ENCODE measurements at places on chromosomes 2 and 18.

DNA sequence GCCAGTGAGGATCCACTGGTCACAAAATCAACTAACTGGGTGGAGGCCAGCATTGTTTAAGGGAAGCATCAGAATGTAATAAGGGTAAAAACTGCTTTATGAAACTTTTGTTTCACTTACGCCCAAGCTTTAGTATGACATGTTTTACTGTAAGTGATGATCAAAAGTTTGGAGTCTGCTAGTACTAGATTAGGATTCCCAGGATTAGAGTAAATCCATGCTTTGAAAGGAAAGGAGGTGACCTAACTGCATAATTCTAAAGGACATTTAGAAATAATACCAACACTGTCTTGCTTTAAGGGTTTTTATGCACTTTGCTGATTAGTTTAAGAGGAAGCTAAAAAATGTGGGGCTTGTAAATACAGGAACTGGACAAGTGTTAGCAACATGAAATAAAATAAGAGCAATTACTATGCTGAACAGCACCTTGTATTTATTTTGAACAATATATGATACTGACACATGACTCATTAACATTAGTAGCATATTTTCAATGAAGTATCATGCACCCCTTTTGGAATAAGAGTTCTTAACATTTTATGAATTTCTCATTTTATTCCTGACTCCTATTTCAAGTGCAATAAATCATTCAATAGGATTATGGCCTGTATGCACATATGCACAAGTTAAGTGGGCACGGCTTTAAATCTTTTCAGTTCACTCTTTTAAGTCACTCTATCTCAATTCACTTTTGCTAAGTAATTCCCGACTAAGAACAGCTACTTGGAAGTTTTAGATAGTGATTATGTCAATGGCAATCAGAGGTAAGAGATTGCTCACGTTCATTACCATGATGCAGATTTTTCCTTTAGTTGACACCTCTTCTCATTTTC, 62.5 kb downstream of the STK39 start:
- DNase-seq: peak; percentile 63

DNA sequence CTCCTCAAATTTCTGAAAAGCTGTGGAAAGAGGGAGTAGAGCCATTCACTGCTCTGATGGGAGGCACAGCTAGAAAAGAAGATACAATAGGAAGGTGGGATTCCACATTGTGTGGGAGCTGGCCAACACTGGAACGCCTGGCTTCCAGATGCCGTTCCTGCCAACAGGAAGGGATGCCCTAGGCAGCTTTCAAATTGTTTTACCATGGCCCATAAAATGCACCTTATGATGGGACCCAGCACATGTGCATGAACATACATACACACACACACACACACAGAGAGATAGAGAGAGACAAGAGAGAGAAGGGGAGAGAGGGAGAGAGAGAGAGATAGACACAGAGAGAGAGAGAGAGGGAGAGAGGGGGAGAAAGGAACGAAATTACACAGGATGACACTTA, 86.1 kb upstream of the BZW1 start:
- no peak for DNase-seq

GRCh38 chr2:113251118-113251517, 27.6 kb downstream of the PAX8 start:
- no peak for DNase-seq

DNA sequence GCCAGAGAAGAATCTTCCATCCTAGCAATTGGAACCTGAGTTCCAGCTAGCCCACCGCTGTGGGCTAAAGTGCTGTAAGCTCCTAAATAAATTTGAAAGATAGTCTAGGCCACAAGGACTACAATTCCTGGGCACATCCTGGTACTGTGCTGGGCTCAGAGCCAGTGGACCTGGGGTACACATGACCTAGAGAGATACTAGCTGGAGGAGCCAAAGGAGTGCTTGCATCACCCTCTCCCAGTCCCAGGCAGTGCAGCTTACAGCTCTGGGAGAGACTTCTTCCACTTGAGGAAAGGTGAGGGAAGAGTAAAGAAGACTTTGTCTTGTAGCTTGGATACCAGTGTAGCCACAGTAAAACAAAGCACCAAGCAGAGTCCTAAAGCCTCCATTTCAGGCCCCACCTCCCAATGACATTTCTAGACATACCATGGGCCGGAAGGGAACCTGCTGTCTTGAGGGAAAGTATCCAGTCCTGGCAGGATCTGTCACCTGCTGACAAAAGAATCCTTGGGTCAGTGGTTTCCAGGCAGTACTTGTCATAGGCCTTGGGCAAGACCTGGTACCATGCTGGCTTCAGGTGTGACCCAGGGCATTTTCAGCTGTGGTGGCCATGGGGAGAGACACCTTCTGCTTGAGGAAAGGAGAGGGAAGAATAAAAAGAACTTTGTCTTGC, 89.5 kb downstream of the TMEM185B start:
- no peak for DNase-seq

GRCh38 chr2:138846216-138846821, 66.1 kb upstream of the NXPH2 start:
- DNase-seq: no peak

GRCh38 chr2:189128970-189129369, 50.6 kb downstream of the COL5A2 start:
- DNase-seq: no peak

- DNase-seq: no peak
These were observed 611.7 kb upstream of the NETO1 start for GRCh38 chr18:73479477-73479876.

GRCh38 chr2:69152847-69153583, 140.0 kb downstream of the ANTXR1 start:
- DNase-seq: no peak

DNA sequence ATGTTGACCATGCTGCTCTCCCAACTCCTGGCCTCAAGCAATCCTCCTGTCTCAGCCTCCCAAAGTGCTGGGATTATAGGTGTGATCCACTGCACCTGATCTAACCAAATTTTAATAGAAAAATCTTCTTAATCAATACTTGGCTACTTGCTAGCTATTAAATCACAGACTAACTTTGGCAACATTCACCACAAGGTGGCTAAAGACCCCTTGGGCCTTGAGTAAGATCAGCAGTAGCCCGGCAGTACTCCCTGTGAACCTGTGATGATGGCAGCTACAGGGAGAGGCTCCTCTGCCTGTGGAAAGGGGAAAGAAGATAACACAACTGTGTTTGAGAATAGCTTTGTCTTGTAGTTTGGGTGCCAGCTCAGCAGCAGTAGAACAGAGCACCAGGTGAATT, 102.9 kb downstream of the SLC39A10 start:
- no peak for DNase-seq

GRCh38 chr2:71548646-71549425, 95.5 kb downstream of the DYSF start:
- no peak for DNase-seq

DNA sequence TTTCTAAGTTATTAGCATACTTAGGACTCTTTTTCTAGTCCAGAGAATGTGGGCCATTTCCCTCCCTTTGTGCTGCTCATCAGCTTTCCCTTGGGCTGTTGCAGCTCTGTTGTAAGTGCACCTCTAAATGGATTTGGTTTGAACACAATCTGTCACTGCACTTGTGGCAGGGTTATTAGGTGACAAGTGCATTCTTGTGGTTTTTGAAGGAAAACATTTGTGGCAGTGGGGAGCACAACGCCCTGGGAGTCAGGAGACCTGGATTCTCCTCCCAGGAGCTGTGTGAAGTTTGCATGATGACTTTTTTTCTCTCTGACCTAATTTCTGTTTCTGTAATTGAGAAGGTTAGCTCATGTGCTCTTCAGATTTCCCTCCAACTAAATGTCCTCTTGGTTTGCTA, 630.9 kb upstream of the FAM98A start:
- DNase-seq: no peak

- DNase-seq: no peak
These were observed at the start of gene UGT1A1 for GRCh38 chr2:233760043-233760442. Gene UGT1A1 (plus strand): TSS chr2:233760270. CDS start chr2:233760288, 18 bp downstream.

DNA sequence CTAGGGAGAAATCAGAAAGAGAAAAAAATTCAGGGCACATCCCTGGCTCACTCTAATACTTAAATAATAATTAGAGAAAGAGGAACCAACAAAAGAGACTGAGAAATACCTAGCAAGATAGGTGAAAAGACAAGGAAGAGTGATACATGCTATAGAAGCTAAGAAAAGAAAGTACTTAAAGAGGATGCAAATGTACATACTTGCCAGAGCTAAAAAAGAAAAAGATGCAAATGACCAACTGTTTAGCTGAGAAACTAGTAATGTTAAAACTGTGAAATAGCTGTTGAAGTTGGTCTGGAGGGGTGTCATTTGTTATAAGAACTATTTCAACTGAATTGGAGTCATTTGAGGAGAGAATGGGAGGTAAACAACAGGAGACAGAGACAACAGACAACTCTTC, 412.2 kb downstream of the SPAG16 start:
- DNase-seq: no peak

DNA sequence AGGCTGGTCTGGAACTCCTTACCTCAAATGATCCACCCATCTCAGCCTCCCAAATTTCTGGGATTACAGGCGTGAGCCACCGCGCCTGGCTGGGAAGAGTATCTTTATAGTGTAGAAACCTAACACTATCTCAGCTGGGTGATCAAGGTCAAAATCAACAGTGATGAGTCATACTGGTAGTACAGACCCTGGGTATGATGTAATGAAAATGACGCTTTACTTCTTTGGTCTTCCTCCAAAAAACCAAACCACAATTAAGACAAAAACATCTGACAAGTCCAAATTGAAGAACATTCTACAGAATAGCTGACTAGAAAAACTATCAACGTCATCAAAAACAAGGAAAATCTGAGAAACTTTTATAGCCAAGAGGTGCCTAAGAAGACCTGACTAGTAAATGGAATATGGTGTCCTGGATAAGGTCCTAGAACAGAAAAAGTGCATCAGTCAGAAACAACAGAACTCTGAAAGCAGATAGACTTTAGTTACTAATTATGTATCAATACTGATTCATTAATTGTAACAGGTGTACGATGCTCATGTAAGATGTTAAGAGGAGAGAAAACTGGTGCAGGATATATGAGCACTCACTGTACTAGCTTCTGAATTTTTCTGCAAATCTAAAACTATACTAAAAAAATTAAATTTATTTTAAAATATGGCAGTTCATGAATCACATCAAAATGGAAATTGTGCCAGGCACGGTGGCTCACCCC, 25.4 kb downstream of the PDCL3 start:
- peak; percentile 17 for DNase-seq

GRCh38 chr2:215290980-215291599, 20.8 kb upstream of the ATIC start:
- DNase-seq: no peak
